ENCODE measurements at places on chromosomes 4 and X. TPM values are rescaled to one million over a fixed set of nuclear protein-coding genes. Genes with fewer than 3 reads are reported as not detected.

The MAB21L2 gene
- not detected for total RNA-seq

The GPR82 gene
- total RNA-seq = not detected

The RAB33A gene
- total RNA-seq = 0.11 TPM

The XKRX gene
- 0.89 TPM for total RNA-seq

The H2BW2 gene
- total RNA-seq = not detected

The MAGEA2 gene
- total RNA-seq = not detected

The ARSJ gene
- 4.6 TPM for total RNA-seq

The EFHC2 gene
- 0.36 TPM for total RNA-seq

The ZNF827 gene
- 2.2 TPM for total RNA-seq

The ANK2 gene
- total RNA-seq = 0.52 TPM

The FAM114A1 gene
- 39.7 TPM for total RNA-seq

The PCSK1N gene
- total RNA-seq = 16.0 TPM

The FAM149A gene
- 1.6 TPM for total RNA-seq

The SLBP gene
- total RNA-seq = 72.6 TPM

The PAGE1 gene
- total RNA-seq = not detected

The PRR32 gene
- not detected for total RNA-seq

The HTN3 gene
- not detected for total RNA-seq

The CHRNA9 gene
- 1.2 TPM for total RNA-seq

The FOXR2 gene
- not detected for total RNA-seq

The ATP2B3 gene
- total RNA-seq = 0.13 TPM

The VSIG4 gene
- total RNA-seq = not detected

The HPSE gene
- total RNA-seq = 1.2 TPM

The TMEM184C gene
- 27.9 TPM for total RNA-seq

The TBC1D8B gene
- total RNA-seq = 1.6 TPM

The SPANXN3 gene
- total RNA-seq = not detected

The MAP3K15 gene
- total RNA-seq = 1.8 TPM
